ENCODE measurements at places on chromosomes 3 and 15. TPM values are rescaled to one million over a fixed set of nuclear protein-coding genes. Genes with fewer than 3 reads are reported as not detected.
A peak's percentile ranks its signal among the peaks of the same experiment; 100 is the strongest.

- DNase-seq: no peak
These were observed 961.7 kb downstream of the FHIT start for GRCh38 chr3:60289341-60290121.

- no peak for DNase-seq
These were observed 277.1 kb upstream of the MEIS2 start for GRCh38 chr15:37377428-37377827.

DNA sequence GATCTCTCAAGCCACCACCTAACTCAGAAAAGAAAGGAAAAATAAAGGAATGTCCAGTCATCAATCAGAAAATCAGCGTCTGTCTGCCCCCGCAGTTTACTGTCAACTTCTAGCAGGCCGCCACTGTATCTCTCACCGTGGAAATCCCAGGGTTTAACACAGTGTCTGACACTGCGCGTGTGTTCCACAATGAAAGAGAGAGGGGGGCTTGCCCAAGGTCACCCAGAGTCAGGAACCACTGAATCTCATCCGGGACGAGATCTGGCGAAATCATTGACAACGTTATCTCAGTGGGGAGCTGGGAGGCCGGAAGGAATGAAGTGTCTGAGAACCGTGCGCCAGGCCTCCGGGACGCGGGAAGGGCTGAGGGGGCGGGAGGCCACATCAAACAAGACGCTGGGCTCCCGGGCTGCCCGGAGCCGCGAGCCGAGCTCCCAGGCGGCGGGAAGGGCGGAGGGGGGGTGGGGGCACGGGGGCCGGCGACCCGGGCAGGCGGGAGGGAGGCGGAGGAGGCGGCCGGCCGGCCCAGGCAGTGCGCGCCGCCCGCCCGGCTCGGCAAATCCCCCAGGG lies 2.2 kb upstream of the HES1 start:
- DNase-seq: no peak

- peak; percentile 64 for DNase-seq
These were observed 1.2 kb upstream of the RYK start for GRCh38 chr3:134251731-134252391.

GRCh38 chr3:141442446-141442845 lies 44.4 kb upstream of the RASA2 start:
- no peak for DNase-seq

DNA sequence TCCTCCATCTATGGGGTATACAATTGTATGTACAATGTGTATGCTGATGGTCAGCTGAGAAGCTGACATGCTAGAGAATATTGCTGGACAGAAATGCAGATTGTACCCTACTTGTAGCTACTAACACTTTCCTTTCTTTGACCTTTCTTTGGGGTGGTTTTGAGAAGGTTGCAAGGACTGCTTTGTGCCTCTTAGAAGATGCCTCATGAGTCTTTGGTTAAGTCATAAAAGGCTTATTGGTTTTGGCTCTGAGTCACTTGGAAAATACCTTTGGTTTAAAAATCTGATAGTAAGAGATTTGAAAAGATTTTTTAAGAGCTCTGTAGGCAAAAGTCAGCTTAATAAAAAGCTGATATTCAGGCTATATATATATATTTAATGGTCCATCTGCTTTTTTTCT lies 71.5 kb downstream of the ZMAT3 start:
- DNase-seq: no peak

Gene GAP43
- 0.25 TPM for total RNA-seq

Measured in left ventricle myocardium superior (tissue), 1 donor.